Activated CD4-positive, alpha-beta T cell treated with anti-CD3 and anti-CD28 coated beads for 48 hours (primary cell): ENCODE measurements at places on chromosomes 11 and 22.

DNA sequence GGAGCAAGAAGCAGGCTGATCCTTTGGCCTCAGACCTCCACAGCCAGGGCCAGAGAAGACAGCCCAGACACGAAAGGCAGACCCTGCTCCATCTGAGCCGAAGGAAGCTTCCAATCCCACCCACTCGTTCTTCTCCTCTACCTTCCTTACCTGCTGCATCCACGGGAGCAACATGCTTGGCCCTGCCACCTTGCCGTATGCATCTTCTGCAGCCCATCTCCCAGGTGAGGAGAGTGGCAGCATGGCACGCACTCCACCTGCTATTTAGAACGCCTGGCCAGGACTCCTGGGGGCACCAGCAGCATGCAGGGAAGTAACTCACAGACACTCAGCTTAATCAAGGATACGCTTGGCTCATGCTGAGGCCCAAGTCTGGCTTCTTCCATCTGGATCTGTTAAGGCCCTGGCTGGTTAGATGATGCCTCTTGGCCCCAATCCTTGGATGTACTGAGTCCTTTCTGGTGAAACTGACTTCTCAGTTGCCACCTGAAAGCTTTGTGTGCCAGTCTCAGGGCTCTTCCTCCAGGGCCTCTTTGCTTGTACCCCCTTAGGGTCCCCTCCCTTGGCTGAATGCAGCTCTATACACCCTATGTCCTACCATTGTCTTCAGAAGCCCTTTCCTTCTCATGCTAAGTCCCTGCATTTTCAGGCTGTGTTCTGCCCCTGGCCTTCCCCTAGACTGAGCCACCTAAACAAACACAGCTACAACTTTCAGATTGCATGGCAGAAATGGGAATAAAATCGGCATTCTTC is 604.9 kb downstream of the BUD13 start:
- DNase-seq = no peak

DNA sequence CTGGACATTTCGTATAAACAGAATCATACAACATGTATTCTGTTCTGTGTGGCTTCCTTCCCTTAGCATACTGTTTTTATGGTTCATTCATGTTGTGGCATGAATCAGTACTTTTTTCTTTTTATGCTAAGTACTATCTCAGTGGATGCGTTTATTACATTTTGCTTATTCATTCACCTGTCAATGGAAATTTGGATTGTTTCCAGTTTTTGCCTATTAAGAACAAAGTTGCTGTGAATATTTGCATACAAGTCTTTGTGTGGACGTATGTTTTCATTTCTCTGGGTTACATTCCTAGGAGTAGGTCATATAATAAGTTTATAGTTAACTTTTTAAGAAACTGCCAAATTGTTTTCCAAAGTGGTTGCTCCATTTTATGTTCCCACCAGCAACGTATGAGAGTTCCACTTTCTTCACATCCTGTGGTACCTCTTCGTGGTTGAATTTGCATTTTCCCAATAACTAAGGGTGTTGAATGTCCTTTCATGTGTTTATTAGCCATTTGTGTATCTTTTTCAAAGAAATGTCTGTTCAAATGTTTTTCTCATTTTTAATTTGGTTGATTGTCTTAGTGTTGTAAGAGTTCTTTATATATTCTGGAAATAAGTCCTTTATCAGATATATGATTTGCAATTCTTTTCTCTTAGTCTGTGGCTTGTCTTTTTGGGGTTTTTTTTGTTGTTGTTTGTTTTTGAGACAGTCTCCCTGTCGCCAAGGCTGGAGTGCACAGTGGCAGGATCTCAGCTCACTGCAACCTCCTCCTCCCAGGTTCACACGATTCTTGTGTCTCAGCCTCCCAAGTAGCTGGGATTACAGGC is 46.0 kb upstream of the MICAL2 start:
- DNase-seq = no peak

DNA sequence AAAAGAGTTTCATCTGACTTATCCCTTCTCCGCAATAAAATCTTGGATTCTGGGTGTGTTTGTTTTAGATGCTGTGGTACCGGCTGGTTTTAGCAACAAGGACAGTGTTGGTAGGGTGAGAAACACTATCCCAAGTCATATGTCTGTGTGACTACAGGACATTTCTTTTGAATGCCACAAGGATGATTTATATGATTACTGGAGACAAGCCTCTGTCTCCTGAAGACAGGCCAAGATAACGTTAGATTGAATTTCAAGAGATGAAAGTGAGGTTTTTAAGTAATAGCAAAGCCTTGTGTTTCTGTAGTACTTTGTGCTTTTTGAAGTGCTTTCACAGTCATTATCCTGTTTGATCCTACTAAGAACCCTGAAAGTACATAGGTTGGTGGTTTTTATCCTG is 101.6 kb downstream of the COMMD9 start:
- no peak for DNase-seq

GRCh38 chr11:58513747-58514367 is 6.0 kb upstream of the OR5B21 start:
- no peak for DNase-seq
